ENCODE measurements at places on chromosomes 11 and 22.

DNA sequence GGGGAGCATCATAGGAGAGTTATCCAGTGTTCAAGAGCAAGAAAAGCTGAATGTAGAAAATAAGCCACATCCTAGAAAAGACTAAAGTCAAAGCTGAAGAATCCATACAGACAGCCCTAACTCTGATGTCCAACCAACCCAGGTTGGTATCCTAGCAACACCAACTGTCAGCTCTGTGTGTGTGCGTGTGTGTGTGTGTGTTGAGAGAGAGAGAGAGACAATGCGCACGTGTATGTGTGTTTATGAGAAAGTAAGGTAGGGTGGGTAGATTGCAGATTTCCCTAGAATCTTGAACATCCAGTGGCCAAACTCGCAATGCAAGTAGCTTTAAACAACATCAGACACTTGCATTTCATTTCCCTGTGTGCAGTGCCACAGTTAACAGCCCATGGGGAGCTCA lies 274.9 kb downstream of the FAM181B start:
- DNase-seq = no peak

GRCh38 chr11:58121096-58121495 lies 4.2 kb downstream of the OR9I1 start:
- no peak for DNase-seq

DNA sequence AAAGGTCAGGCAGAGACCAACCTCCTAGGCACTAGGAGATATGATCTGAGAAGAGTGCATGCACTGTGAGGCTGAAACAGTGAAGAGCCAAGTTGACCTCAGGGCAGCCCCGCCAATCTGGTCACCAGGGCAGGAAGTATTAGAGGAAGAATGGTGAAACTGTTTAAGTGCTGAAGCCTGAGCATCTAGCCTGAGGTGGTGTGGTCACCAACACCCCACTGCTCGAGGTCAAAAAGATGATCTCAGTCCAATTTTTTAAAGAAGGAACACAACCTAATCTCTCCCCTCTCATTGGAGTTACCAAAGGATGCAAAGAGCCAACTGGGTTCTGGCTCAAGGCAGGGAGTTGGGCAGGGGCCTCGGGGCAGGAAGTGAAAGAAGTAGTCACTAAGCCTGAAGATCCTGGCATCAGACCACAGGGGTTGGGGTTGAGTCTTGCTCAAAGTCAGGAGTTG lies 4.0 kb downstream of the APBB1 start:
- no peak for DNase-seq

- no peak for DNase-seq
Measured at GRCh38 chr11:83836883-83837654, 550.9 kb upstream of the CCDC90B start.

DNA sequence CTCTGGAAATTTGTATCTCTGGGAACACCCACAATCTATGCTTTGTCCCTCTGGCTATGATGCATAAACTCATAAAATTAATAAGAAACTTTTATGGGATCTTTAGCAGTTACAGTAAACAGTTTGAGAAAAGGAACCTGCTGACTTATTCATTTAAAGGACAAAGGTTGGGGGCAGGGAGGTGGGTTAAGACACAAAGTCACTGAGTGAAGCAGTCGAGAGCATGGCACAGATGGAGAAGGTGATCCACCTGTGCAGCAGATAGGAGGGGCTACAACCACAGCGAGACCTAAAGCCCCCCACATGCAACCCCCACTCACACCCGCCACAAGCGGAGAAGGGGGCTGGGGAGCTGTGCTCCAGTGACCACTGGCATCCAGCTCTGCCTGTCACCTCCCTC lies 45.0 kb downstream of the SMCO4 start:
- no peak for DNase-seq

- DNase-seq = no peak
Measured at GRCh38 chr22:35782504-35782903, 64.8 kb downstream of the APOL5 start.
